Erythroblast (primary cell): ENCODE measurements at places on chromosomes 3 and 15.

GRCh38 chr15:22960556-22960955 lies 19.6 kb downstream of the CYFIP1 start:
- DNase-seq: no peak

- no peak for DNase-seq
Observed at GRCh38 chr3:47228088-47228487, 54.5 kb downstream of the KIF9 start.

DNA sequence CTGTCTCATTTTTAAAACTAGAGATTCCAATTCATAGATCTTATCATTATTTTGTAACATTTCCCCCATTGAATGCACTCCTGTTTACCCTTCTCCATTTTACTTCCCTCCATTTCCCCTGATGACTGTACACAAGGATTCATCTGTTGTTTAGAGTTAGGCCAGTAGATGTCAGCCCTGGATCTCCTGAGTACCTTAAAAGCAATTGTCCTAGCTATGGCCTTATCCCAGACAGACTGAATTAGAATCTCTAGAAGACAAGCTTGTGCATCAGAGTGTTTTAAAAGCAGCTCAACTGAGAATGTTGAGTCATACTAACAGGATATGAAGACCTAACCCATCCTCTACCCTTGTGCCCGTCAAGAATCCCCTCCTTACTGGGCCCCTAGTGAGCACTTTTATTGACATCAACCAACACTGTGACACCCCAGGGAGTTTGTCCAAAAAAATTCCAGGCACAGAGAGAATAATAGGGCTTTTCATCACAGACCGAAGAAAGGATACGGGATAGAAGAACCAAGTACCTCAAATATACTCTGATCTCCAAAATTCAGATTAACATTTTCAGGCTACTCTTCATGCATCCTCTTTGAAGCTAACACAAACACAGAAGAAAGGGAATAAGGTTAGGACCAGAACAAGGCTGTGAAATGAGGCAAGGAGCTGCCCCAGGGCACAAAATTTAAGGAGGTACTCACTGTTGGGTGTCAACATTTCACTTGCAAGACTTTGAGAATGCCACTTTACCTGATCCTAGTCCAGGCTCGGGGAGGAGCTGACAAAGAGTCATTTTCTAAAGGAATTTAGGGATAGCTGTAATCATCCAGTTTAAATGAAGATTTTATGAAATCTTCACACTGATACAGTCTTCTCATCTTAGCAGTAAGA lies 17.1 kb downstream of the ZBED2 start:
- no peak for DNase-seq

- no peak for DNase-seq
Observed at GRCh38 chr15:89130201-89130600, 41.9 kb downstream of the ABHD2 start.

DNA sequence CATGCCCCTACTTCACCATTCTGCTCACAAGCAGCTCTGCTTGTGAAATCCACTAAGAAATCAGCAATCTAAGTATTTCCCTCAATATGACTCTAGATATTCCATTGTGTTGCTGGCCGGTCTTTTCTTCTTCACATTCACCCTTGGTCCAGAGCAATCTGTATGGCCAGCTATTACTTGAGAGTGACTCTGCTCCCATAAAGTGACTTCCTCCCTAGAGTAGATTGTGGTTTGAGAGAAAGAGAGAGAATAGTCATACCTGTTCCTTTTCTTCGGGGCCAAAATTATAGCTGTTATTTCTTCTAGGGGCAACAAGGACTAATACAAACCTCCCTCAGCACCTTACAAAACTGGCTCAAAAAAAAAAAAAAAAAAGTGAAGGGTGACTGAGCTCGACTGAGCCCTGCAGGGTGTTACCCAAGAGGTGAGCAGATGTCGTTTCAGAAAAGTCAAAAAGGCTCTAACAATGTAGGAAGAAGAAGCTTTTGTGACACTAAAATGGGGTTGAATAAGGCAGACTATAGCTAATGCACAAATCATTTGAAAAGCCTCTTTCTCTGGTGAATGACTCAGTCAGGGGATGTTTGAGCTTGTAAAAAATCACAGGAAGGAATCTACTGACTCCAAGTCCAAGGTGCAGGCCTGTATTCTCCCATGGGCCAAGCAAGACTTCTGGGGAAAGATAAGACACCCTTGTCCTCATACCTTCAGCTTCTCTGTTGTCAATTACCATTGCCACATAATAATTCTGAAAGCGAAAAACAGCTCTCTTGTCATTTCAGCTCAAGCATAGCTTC lies 161.0 kb upstream of the SLC24A5 start:
- DNase-seq: no peak
